Endothelial cell (in vitro differentiated cells): ENCODE measurements at places on chromosomes 5 and 9. TPM values are rescaled to one million over a fixed set of nuclear protein-coding genes. Genes with fewer than 3 reads are reported as not detected.
A peak's percentile ranks its signal among the peaks of the same experiment; 100 is the strongest.

PRDM9 gene
- not detected for total RNA-seq

- no peak for DNase-seq
Measured at GRCh38 chr9:116312221-116312620, 158.6 kb downstream of the PAPPA start.

- no peak for DNase-seq
Measured at GRCh38 chr5:159199225-159199624, 10.1 kb downstream of the RNF145 start.

WASHC1 gene
- total RNA-seq, result 21.7 TPM

GRCh38 chr5:180824630-180825476 is 22.2 kb upstream of the MGAT1 start:
- no peak for DNase-seq

CER1 gene
- total RNA-seq, result 5.2 TPM

DNA sequence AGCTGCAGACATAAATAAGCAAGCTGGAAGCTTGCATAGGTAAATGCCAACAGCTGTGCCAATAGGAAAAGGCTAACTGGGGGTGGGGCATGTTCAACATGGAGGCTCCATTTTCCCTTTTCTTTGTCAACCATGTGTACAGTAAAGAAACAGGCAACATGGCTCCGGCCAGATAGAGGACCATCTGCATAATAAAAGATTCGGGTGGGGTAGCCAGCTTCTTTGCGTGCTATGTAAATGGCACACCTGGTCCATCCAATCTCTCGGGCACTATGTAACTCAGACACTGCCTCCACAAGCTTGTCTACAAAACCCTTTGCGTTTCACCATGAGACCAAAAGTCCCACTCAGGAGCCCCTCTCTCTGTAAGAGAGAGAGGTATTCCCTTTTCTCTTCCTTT is 41.7 kb upstream of the DENND4C start:
- DNase-seq, result no peak

MARCOL gene
- total RNA-seq, result not detected

DNA sequence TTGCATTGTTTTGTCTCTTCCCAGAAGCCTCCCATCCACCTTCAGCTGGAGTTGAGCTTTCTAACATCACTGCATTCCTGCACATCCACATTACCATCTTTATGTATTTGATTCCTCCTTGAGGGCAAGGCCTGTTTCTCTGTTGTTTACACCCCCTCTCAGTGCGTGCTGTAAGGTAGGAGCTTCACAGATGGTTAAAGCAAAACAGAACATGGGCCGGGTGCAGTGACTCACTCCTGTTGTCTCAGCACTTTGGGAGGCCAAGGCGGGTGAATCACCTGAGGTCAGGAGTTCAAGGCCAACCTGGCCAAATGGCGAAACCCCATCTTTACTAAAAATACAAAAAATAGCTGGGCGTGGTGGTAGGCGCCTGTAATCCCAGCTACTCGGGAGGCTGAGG is 110.9 kb downstream of the KCNIP1 start:
- DNase-seq, result no peak

PTGDS gene
- not detected for total RNA-seq

GRCh38 chr5:132530946-132531345 is 12.4 kb downstream of the IL5 start:
- no peak for DNase-seq

DNA sequence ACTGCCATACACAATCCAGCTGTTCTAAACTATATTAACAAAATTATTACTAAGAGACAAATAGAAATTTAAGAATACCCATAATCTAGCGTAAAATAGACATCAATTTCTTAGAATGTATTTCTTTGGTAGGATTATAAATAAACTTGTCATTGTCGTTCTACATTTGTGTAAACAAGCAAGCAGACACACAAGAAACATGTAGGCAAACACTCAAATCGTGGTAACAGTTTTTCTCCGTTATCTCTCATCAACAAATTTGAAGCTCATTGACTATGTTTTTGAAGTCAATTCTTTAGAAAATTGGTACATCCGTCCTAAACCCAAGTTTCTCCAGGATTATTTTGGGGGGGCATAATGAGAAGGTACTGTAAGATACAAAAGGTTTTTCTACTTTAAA is 832.2 kb downstream of the DTWD2 start:
- no peak for DNase-seq

LMX1B gene
- total RNA-seq, result 0.26 TPM

CARD9 gene
- 0.41 TPM for total RNA-seq

- no peak for DNase-seq
Measured at GRCh38 chr9:81077572-81077971, 611.8 kb downstream of the TLE1 start.

DNA sequence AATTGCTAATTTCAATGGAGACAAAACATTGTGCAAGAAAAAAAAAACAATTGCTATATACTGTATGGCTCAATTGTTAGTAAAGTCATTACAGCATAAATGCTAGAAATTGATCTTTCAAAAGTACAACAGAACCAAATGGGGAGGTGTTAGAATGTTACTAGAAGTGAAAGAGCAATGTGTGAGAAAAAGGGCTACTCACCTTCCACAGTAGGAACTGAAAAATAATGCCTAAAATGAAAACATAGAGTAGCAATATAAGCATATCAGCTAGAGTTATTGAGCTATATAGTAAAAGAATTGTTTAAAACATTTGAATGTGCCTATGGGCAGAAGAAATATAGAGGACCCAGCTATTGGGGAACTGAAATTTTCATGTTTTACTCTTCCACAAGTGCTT is 10.9 kb upstream of the RXFP3 start:
- DNase-seq, result no peak

SLC45A2 gene
- 0.15 TPM for total RNA-seq

GRCh38 chr5:43019614-43020398 is 20.3 kb downstream of the ANXA2R start:
- peak; percentile 51 for DNase-seq

- DNase-seq, result no peak
Measured at GRCh38 chr5:167242701-167243100, 1048.7 kb upstream of the WWC1 start.

GRCh38 chr5:24693609-24694008 is 48.8 kb upstream of the CDH10 start:
- DNase-seq, result no peak

SLC34A1 gene
- not detected for total RNA-seq

DNA sequence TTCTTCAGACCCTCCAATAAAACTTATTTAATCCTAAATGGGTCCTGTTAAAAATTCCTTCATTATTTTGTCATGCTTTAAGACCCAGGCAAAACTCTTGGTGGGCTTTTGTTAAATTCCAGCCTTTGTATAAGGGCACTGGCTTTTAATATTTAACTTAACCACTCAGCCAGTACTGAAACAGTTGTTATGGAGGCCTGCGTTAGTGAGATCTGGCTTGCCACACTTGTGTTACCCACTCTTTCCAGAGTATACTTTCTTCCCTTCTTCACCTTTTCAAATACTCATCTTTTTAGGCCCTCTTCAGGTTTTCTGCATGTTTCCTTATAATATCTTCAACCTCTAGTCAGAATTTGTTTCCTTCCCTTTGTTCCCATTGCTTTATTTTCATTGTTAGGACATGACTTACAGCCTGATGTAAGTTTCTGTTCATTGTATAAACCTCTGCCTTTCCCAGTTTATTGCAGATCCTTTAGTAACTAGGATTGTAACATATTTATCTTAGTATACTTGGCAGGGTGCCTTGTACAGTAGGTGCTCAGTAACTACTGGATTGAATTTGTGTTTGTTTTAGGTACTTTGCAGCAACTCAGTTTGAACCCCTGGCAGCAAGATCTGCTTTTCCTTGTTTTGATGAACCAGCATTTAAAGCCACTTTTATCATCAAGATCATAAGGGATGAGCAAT is 48.8 kb downstream of the LNPEP start:
- no peak for DNase-seq

DNA sequence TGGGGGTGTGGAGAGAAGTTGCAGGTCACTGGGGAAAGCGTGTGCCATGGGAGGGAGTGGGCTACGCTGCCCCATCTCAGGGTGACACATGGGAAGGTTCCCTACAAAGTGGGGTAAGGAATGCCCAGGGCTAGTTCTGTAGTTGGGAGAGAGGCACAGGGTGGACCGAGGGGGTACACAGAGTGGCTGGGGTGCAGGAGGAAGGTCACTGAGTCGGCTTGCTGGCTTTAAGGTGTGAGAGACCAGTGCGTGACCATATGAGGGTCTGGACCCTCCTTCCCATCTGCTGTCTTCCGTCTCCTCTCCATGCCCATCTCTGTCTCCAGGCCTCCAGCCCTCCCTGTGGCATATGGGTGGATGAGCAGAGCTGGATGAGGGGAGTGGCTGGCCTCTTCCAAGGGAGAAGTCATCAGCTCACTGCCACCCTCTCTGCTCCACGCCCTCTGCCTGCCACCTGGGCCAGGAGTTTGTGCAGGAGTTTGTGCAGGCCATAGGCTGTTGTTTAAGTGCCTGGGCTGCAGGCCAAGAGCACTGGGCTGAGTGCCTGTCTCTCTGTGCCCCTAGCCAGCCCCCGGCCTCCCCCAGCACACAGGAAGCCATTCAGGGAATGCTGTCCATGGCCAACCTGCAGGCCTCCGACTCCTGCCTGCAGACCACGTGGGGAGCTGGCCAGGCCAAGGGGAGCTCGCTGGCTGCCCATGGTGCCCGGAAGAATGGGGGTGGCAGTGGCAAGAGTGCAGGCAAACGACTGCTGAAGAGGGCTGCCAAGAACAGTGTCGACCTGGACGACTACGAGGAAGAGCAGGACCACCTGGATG is 96.8 kb downstream of the PHF2 start:
- DNase-seq, result peak; percentile 2

SLC6A18 gene
- total RNA-seq, result not detected

DPYSL3 gene
- 27.6 TPM for total RNA-seq

SLC25A2 gene
- total RNA-seq, result 0.62 TPM

- DNase-seq, result peak; percentile 61
Measured at GRCh38 chr5:176541338-176542134, 4.3 kb upstream of the RNF44 start.

GABRA1 gene
- not detected for total RNA-seq

DNA sequence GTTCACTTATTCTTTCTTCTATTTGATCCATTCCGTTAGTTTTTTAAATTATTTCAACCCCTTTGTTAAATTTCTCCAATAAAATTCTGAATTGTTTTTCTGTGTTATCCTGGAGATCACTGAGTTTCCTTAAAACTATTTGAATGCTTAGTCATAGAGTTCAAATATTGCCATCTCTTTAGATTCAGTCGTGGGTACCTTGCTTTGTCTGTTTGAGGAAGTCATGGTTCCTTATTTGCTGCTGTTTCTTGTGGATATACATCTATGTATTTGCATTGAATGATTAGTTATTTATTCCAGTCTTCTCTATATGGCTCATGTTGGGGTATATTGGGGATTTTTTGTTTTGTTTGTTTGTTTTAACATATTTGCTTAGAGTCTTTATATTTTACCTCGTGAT is 80.6 kb downstream of the HINT1 start:
- no peak for DNase-seq

DNA sequence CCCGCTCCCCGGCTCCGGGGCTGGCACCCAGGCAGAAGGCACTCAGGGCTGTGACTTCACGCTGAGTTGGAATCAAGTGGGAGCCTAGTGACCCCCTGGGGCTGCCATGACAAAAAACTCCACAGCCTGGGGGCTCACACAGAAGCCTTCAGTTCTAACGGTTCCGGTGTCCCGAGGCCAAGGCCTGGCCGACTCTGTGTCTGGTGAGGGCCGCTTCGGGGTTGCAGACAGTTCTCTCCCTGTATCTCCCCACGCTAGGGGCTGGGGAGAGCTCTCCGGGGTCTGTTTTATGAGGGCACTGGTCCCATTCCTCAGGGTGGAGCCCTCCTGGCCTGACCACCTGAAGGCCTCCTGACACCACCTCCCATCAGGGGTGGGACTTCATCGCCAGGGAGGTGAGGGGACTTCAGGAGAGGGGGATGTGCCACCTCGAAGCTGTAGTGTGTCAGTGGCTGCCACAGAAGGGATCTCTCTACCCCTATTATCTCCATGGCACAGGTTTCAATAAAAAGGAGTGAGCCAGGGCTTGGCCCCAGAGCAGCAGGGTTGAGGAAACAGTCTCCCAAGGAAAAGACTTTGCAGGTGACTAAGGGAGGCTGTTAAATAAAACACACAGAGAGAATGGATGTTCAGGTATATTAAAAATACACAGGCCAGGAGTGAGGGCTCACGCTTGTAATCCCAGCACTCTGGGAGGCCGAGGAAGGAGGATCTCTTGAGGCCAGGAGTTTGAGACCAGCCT is 1.5 kb upstream of the SLC6A3 start:
- no peak for DNase-seq

DAB2IP gene
- total RNA-seq, result 104 TPM

GRCh38 chr9:86116425-86116824 is 17.1 kb upstream of the GOLM1 start:
- DNase-seq, result no peak

DNA sequence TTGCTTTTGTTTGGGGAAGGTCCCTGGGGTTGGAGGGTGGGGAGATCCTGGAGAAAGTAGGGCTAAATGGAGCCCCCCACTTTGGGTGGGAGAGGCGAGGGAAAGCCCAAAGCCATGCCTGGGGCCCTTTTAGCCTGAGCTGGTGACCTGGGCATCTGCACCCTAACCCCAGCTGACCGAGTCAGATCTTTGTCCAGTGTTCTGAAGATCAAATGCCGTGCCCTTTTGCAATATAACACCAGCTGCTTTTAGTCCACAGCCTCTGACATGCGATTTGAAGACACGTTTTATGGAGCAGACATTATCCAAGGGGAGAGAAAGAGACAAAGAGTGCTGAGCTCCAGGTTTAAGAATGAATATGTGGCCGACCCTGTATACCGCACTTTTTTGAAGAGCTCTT is 416.5 kb downstream of the KDM4C start:
- no peak for DNase-seq

LRRC70 gene
- 35.0 TPM for total RNA-seq

DNA sequence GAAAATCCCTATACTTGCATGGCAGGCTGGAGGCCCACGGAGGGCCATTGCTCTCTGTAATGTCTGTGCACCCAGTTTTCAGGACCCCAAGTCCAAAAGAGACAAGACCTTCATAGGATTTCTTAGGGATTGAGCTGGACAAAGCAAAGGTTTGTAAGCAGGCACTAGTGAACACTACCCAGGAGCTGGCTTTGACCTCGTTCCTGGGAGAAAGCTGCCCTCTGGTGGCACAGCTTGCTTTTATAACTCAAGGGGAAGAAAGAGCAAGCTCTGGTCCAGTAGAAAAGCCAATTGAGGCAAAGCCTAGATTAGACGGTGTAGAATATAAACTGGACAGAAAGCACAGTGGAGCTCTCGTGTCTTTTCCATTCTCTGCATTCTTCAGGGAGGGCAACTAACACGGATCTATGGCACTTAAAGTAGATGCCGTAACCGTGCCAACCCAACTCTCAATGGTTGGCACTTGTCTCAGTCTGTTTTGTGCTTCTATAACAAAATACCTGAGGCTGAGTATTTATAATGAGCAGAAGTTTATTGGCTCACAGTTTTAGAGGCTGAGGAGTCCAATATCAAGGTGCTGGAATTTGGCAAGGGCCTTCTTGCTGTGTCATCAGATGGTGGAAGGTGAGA is 7.9 kb downstream of the GABRP start:
- peak; percentile 78 for DNase-seq

UBE2D2 gene
- 214 TPM for total RNA-seq
